ENCODE measurements at places on chromosomes 1 and 21.

GRCh38 chr1:50633465-50633864 is 210.2 kb upstream of the DMRTA2 start:
- no peak for DNase-seq

- no peak for DNase-seq
These were observed 730 bp upstream of the PHF13 start for GRCh38 chr1:6612641-6613360.

DNA sequence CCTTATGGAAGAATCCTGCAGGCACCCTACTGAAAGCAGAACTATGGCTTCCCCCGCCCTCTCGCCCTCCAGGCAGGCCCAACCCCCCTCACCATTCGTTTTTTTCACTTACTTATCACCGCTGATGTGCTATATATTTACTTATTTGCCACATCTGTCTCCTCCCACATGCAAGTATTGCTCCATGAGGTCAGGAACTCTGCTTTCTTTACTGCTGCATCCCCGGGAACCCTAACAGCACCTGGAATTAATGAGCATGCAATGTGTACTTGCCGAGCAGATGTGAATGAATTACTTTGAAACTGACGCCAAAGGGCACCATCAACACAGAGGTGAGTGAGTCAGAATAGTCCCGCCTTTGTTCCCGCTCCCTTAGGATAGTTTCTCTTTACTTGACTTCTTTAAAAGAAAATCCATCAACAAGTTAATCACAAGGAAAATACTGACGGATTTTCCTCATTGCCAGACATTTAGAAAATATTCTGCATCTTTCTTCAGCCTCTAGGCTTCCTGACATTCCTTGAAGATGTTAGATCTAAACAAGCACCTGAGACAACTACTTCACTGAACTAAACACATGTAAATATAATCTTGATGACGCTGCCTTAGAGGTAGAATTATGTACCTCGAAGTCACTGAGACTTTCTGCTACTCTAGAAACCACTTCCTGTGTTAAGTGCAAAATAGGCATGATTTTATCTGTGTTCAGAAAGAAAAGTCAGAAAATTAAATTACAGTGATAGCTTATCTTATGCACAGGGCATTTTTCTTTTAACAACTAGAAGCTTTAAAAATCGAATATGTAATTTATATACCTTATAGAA is 17.5 kb upstream of the RAB4A start:
- DNase-seq = peak; percentile 53

DNA sequence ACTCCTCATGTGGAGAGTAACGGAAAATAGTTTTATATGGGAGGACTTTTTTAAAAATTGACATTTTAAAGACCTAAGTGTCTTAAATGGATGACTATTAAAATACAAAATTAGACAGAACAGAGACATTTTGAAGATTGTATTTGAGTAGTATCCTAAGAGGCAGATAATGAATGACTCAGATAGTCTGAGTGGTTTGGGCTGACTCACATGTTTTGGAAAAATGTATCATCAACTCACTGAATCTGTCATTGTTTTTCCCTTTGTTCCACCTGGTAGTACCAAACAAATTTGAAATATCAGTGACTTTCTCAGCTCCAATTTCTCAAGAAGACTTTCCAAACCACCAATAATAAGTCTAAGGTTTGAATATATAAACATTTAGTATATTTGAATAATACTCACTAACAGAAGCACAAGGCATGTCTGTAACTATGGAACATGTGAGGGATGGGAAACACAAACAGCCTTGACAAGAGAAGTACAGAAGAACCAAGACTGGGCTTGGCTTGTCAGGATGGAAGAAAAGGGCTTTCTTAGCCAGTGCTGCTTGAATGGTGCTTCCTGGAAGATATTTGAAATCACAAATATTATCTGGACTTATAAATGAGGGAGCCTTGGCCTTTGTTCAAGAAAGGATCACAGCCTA is 90.6 kb downstream of the SGIP1 start:
- DNase-seq = no peak

DNA sequence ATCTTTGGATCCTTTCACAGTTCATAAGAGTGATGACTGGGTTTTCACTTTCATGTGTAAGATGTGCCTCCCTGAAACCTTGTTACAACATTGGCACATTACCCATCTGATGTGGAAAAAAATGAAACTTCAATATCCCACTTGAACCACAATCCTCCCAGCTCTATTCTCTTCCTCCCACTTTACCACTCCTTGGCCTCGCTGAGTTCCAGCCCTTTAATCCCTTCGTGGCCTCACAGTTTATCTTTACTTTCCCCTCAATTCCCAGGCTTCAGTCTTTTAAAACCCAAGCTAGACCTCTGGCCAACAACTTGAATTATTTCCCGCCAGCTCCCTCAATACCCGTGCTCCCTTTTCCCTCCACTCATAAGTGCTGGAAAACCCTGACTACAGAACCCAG is 25.0 kb upstream of the CTTNBP2NL start:
- no peak for DNase-seq

- DNase-seq = no peak
These were observed 101.3 kb upstream of the C8B start for GRCh38 chr1:57066980-57067610.

GRCh38 chr1:15299179-15299578 is 52.2 kb downstream of the FHAD1 start:
- DNase-seq = no peak

GRCh38 chr1:207941665-207942064 is 30.7 kb upstream of the CD34 start:
- DNase-seq = no peak

DNA sequence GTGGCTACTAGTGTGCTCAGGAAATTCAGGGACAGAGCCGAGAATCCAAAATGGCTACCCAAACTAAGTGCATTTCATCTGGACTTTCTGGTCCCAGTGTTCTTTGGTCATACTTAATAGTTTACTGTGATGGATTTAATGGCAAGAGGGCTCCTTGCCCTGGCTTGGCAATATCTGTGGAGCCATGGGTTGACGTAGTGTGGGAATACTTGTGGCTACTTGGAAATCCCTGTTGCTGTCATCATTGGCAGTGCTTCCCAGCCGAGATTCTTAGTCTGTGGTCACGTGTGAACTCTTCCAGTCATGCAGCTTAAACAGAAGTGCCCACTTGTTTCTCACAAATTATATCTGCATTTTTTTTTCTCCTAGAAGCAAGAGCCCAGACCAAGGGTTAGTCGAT is 198.9 kb downstream of the HS2ST1 start:
- DNase-seq = no peak

GRCh38 chr1:30691480-30691879 is 31.9 kb downstream of the MATN1 start:
- no peak for DNase-seq

DNA sequence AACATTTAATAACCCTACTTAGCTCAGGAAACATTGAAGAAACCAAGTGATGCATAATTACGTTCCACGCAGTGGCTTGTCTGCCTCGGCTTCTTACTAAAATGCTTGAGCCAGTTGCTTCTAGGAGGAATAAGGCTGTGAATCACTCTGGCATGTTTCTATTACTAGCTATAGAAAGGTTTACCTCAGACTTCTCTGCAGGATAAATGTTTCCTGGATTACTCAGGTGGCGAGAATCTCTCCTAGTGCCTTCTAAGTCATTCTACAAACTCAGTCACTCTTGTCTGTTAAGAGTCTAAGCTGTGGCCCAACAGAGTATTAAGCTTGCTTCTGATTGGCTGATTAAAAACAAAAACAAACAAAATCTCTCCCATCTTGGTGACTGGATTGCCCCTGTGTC is 92.0 kb upstream of the RALGPS2 start:
- no peak for DNase-seq

DNA sequence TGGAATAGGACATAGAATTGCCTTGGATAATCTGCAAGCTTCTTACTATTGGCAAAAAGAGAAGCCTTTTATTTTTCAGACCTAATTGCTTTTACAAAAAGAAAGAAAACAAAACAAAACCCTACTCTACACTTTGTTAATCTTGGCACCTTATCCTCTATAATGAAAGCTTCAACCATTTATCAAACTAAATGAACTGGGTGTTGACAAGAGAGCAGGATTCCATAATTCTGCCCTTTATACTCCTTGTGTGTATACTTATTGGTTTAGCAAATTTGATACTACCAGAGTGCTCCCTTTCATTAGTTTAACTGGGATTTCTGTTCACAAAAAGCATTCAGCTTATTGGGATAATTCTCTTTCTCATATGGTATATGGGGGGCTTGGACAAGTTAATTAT is 3.0 kb upstream of the TMCC2 start:
- no peak for DNase-seq

DNA sequence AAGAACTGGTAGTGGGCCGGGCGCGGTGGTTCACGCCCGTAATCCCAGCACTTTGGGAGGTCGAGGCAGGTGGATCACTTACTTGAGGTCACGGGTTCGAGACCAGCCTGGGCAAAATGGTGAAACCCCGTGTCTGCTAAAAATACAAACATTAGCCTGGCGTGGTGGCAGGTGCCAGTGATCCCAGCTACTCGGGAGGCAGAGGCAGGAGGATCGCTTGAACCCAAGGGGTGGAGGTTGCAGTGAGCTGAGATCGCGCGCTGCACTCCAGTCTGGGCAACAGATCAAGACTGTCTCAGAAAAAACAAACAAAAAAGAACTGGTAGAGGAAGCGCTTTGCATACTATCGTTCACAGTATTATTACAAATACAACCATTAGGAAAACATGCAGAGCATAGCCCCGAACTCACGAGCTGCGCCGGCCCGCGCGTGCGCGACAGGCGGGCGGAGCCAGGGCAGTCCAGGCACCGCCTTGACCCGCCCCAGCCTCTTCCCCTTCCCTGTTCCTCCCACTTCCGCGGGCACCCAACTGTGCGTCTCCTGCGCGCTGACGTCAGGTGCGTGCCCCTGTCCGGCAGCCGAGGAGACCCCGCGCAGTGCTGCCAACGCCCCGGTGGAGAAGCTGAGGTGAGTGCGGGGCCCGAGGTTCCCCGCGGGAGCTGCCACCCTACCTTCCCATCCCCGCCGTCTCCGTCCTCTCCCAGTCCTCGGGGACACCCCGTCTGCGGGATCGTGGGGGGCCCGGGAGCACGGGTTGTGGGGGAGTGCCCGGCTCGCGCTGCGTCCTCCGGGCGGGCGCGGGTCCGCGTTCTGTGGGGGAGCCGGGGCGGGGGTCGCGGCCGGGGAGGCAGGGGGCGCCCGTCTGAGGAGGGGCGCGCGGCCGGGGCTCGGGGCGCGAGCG is at the start of gene CDC42:
CDC42 (plus strand) TSS at position 595 of the 902 bp plus-strand sequence. CDS start 25,770 bp downstream, outside the sequence.
- peak; percentile 96 for DNase-seq

DNA sequence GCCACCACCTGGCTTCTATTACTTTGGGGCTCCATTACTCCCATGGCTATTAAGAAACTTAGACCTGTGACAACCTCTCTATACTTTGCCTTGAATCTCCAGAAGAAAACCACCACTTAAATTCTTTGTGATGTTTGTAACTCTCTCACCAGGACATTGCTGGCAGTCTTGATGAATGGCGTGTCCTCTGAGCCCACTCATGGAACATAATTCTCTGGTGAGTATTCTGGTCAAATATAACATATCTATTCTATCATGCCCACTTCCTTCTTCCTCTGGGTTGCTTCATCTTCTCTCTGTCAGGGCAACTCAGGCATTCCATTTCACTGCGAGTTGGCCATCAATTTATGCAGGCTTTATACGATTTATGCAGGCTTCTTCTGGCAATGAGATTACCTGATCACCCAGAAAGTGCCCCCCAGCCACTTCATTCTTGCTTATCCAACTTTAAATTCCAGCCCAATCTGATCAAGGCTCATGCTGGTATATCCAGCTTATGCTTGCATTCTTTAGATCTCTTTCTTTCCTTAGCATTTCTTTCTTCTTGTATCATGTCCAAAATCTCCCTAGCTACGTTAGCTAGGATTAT is 112.0 kb upstream of the CHRM3 start:
- DNase-seq = no peak

DNA sequence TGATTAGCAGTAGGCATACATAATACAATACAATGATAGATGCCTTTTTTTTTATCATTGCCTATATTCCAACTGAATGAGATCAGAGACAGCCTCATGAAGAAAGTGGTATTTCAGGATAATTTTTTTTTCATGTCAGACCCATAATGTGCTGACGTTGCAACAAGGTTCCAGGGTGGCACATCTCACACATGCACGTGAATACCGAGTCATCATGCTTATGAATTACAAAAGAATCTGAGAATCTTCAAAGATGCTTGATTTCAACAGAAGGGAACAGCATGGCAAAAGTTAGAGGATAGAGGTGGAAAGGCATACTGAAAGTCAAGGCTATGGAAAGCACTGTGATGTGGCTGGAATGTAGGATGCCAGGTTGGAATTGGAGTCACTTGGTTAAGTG is 5.0 kb upstream of the RNF11 start:
- no peak for DNase-seq

DNA sequence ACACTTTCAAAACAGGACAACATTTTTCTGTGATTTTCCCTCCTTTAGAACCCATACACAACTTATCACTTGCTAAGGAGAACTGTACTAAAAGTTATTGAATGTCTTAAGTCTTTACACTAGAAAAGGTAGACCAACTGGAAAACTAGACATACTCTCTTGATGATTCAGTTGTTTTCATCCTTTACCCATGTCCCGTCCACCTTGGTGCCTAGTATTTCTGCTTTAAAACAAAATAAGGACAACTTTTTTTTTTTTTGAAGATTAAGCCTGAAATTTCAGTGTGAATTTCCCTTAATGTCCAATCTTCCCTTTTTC is 4.5 kb downstream of the CDKN2C start:
- DNase-seq = no peak

DNA sequence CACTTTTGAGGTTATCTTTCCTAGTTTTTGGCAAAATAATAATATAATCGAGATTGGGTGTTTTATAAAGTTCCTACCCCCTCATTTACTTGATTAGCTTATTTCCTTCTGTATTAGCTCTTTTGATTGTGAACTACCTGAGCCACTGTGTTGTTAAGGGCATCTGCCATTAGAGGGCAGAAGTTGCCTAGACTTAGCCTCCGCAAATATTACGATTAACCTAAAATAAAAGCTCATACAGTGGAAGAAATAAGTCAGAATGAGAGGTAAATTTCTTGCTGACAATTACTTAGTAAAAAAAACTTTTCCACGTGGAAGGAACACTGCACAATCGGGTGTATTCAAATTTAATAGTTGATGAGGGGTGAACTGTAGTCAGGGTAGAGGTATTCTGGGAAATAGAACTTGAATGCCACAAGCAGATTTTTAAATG is 2.3 kb downstream of the H3-3A start:
- DNase-seq = no peak

Data from H9 (cell line).